ENCODE measurements at places on chromosomes 1 and 21.

DNA sequence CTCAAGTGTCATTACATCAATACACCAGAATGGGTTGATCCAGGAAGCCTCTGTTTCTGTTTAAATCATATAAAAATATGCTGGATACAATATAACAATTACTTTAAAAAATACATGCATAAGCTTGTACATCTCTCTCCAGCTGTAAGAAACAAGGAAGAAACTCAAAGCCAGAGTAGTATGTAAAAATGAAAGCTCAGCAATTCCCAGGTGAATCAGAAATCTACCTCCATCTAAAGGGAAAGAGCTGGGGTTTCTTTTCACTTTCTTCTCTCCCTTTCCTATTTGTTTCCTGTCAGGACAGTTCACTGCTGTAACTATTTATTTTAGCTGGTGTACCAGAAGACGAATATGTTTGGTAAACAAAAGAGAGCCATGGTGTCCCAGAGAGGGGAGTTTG lies 301.0 kb upstream of the C1orf87 start:
- DNase-seq: no peak

DNA sequence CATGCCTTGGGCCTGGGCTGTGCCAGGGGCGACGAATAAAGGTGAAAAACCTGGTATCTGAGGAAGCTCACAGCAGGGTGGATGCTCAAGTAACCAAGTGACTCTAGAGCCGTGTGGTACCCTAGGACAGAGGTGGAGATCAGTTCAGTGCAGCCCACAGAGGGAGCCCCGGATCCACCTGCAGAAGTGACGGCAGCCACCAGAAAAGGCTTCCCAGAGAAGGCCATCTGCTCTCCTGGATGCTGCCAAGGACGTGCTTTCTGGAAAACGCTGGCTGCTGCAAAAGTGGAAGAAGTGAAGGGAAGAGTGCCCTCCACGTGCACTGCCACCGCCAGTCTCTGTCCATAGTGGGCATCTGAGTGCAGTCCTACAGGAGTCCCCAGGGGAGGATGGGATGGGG lies 27.7 kb downstream of the TMCO4 start:
- DNase-seq: no peak

DNA sequence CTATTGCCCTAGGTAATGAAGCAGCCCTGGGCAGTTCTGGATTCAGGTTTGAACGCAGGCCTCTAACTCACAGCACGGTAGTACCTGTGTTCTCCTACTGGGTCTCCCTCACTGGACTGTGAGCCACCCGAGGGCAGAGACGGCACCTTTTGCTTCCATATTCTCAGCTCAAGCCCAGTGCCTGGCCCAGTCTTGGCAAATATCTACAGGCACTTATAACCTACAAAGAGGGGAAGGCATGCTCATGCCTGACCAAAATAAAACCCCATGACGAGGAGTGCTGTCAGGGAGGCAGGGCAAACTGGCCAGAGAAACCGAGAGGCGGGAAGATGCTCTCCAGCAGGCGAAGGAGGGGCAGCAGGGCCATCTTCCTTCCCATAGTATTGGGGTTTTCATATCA lies 91.1 kb downstream of the DDX20 start:
- no peak for DNase-seq

DNA sequence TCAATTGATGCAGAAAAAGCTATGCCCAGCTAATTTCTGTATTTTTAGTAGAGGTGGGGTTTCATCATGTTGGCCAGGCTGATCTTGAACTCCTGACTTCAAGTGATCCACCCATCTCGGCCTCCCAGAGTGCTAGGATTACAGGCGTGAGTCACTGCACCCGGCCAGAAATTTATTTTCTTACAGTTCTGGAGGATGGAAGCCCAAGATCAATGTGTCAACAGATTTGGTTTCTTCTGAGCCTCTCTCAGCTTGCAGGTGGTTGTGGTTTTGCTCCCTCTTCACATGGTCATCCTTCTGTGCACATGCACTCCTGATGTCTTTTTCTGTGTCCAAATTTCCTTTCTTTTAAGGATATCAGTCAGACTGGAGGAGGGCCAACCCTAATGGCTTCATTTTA lies 35.6 kb downstream of the SHCBP1L start:
- DNase-seq: no peak

GRCh38 chr1:205188596-205188995 lies 22.9 kb downstream of the DSTYK start:
- no peak for DNase-seq

DNA sequence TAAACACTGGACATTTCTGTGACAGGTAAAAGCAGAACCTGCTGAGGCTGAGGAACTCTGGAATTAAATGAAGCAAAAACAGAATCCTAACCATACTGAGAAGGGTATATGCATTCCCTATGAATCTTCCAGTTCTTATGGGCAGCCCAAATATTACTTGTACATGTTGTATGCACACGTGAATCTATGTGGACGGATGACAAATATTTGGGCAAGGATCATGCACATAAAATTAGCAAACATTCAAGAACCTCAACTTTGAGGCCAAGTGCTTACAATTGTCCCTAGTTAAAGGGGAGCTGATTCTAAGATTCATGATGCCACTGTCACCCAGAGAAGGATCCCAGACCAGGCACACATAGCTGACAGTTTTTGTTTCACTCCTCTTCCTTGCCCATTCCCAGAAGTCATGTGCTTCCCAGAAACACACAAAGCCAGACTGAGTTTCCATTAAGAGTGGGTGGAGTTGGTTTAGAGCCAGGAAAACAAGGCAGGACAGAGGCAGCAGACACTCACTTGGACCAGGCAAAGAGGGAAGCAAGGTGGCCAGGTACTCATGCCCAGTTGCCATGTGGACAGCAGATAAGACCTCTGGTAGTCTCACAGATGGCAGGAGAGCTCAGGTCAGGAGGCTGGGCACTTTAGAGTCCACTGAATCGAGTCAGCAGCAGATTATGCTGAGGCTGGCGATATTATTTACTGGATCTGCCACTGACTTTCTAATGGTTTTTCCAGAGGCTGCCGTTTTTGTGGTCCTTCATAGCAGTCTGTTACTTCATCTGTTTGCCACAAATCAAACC lies 25.6 kb downstream of the AK2 start:
- DNase-seq: no peak

DNA sequence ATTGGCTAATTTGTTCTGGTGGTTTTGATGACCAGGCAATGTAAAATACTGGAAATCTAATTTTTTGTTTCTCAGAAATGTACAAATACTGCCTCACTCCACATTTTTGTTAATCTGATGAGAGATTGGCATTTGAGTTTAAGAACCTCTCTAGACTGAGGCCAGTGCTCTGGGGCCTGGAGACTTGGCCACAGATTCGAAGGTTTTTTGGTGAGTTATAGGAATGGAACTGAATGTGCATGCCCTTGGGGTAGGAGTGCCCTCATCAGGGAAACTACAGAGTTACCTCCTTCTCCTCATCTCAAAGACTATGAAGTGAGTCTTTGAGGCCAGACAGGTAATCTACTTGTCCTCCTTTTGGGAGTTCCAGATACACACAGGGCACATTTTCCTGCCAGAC lies 347.9 kb downstream of the LTN1 start:
- no peak for DNase-seq

- no peak for DNase-seq
Measured at GRCh38 chr1:70887936-70888335, 159.7 kb downstream of the PTGER3 start.

DNA sequence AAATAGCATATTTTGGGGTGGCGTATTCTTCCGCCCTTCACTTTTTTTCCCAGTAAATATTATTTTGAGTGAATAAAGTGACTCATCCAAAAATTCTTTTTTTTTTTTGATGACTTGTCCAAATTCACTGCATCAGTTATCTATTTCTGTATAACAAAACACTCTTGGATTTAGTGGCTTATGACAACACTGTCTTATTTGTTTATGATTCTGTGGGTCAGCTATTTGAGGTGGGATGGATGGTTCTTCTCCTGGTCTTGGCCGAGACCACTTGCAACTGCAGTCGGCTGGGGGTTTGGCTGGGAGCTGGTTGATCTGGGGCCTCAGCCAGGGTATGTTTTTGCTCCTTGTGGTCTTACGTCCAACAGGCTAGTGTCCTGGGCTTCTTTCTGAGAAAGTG lies 39.9 kb upstream of the SRSF10 start:
- DNase-seq: no peak

All from bone marrow (tissue), 2 donors.